ENCODE measurements at places on chromosomes 2 and 18. TPM values are rescaled to one million over a fixed set of nuclear protein-coding genes. Genes with fewer than 3 reads are reported as not detected.

Gene ERBB4
- 13.8 TPM for total RNA-seq

Gene TMEM200C
- 1.0 TPM for total RNA-seq

Gene UGT1A7
- total RNA-seq = not detected

Gene LCT
- total RNA-seq = not detected

DNA sequence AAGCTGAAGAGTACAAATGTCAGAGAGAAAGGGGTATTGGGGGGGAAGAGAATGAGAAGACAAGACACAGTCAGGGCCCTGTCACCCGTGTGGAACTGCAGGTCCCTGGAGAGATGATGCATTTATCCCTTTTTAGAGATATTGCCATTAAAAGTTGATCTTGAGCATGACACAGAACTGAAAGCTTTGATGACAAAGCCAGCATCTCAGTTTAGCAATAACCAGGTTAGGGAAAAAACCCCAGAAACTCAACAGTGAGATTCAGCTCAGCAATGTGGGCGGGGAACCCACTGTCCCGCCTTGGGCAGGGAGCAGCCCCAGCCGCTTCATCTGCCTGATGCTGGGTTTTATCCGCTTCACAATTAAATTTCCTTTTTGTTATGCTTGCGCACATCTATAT is 181.1 kb downstream of the NEDD4L start:
- no peak for DNase-seq

DNA sequence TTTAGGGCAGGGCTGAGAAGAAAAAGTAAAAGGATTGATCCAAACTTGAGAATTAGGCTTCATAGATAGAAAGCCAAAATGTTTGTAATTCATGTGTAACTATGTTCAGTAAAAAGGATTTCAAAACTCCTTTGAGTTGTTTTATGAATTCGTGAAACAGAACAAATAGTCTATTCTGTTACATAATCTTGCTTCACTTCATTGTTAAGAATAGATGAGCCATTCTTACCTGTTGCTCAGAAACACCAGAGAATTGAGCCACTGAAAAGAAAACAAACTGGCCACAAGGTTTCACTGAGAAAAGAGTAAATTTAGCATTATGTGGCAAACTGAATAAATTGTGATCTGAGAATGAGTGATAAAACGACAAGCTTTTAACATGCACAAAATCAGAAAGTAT is 4.5 kb upstream of the ITPRID2 start:
- DNase-seq = no peak

DNA sequence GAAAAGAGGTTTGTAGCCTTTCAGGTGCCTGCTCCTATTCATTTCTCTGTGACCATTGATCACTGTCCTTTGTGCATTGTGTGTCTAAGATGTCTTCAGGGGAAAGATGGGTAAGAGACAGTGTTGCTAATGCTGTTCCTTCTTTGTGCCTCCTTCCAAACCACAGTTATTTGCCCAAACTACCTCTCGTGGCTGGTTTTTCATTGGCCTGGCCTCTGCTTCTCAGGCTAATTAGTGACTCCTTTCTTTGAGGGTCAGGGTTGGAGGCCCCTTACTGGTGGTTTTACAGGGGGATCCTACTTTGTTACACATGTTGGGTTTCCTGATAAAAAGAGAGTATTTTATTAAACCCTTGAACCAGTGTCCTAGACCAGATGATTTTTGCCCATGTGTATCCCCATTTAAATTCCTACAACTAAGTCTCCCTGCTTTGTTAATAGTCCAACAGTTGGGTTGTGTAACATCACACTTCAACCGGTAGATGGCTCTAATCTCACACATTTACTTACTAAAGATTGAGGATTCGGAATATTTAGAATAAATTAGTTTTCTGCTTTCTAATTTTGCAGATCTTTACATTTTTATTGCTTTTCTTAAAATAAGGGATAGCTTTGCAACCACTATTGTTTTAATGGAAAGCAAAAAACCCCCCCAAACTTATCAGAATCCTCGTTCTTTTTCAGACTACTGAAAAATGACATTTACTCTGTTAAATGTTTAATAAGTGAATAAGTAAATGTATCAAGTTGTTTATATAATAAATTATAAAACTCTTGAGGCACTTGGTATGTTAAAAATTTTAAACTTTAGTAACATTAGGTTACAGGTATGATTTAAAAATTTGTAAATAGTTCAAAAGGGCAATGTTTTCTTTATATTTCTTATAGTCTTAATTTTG is 2.4 kb downstream of the MARS2 start:
- DNase-seq = no peak

- no peak for DNase-seq
Observed at GRCh38 chr18:67300498-67300897, 216.0 kb downstream of the DSEL start.

- no peak for DNase-seq
Observed at GRCh38 chr2:174546519-174547506, 50.8 kb downstream of the WIPF1 start.

GRCh38 chr2:98502556-98503335 is 58.1 kb downstream of the INPP4A start:
- DNase-seq = no peak

DNA sequence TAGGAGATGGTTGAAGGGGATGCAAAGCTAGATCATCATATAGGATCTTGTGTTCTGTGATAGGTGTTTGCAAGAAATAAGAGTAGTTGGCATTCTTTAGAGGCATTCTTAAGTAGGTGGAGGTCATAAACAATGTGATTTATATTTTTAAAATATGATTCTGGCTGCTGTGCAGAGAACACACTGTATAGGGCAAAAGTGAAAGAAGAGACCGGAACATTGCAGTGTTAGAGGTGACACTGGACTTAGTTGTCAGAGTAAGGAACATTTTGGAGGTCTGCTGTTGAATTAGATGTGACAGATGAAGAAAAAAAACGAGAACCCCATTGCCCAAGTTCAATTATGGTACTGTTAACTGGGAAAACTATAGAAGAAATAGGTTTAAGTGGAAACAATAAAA is 37.7 kb downstream of the HAT1 start:
- DNase-seq = no peak

GRCh38 chr2:173076581-173077345 is 1.1 kb downstream of the MAP3K20 start:
- no peak for DNase-seq

DNA sequence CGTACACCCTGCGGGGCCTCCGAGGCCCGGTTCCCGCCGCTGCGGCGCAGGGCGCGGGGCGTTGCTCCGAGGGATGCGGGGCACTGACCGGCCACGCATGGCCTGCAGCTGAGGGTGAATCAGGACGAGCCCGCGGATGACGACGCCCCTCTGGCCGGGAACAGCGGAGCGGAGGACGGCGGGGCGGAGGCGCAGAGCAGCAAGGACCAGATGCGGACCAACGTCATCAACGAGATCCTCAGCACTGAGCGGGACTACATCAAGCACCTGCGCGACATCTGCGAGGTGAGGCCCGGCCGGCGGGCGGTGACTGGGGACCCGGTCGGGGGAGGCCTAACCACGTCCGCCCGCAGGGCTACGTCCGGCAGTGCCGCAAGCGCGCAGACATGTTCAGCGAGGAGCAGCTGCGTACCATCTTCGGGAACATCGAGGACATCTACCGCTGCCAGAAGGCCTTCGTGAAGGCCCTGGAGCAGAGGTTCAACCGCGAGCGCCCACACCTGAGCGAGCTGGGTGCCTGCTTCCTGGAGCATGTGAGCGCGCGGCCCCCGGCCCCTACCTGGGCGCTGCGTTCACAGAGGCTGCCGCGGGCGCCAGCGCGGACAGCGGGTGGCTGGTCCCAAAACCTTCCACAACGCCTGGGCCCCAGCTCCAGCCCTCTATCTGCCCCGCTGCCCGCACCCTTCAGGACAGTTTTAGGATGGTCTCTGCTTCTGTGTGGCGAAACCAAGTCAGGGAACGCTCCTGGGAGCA is 53.2 kb downstream of the FAM168B start:
- no peak for DNase-seq

DNA sequence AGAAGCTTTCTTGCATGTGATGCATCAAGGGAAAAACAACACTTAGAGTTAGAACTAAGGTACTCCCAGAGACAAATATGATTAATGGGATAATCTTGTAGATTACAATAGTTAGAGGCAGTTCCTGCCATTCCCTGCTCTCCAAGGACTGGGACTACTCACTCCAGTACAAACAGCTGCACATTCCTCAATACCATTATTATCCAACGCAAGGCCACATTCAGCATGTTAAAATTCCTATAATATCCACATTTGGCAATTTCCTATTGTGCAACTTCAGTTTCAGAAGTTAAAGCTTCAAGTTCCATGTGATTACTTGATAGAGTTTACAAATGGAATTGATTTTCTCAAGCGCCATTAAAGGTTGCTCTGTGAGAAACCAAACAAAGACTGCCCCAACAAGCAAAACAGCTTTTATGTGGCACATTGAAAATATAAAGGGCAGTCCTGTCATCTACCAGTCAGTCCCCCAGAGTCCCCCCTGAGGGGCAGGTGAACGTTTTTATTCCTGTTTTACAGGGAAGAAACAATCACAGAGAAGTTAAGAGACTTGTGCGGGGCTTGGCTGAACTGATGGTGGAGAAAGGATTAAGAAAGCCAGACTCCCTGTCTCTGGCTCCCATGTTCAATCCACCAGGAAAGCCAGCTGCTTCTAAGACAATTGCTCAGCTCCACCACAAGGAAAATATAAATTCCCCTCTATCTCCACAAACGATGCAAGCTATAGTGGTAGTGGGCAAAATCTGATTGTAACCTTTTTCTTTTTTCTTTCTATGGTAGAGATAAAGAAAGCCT is 72.6 kb downstream of the TXNL1 start:
- no peak for DNase-seq
